ENCODE measurements at places on chromosomes 2 and 18.
A peak's percentile ranks its signal among the peaks of the same experiment; 100 is the strongest.

DNA sequence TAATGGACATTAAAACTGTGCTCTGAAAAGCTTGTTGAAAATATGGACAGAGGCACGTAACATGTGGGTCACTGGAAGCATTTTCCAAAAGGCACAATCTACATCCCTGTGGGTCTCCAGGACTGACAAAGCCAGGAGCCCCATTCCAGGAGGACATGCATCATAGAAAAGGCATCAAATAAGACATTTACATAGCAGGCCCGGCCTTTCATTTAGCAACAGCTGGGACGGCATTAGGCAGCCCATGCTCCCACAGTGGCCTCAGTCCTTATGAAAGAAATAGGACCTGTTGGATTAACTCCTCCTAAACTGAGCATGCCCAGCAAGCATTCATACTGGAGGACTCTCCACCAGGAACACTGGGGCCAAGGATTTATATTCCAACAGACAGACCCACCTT, 72.2 kb downstream of the TWIST2 start:
- no peak for DNase-seq

GRCh38 chr2:19255481-19255880, 102.9 kb downstream of the OSR1 start:
- no peak for DNase-seq

GRCh38 chr18:22163416-22164161, 5.8 kb upstream of the GATA6 start:
- DNase-seq, result no peak

DNA sequence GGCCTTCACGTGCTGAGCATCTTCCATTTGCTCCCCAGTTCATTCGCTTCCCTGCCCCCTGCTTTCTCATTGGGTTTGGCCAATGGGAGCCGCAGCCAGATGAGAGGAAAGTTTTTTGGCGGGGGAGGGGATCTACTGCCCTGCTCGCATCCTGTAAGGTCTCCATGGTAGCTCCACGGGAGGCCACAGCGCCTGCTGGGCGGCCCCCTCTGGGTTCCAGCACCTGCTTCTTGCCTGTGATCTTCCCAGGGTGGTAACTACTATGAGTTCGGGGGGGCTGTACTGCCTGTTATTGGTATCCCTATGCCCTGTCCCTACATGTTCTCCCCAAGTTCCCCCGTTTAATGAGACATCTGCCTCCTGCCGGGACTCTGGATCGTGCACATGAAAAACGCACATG, 57.2 kb downstream of the INPP5D start:
- no peak for DNase-seq

GRCh38 chr2:219269362-219270054, 9.7 kb upstream of the DNAJB2 start:
- DNase-seq, result no peak

DNA sequence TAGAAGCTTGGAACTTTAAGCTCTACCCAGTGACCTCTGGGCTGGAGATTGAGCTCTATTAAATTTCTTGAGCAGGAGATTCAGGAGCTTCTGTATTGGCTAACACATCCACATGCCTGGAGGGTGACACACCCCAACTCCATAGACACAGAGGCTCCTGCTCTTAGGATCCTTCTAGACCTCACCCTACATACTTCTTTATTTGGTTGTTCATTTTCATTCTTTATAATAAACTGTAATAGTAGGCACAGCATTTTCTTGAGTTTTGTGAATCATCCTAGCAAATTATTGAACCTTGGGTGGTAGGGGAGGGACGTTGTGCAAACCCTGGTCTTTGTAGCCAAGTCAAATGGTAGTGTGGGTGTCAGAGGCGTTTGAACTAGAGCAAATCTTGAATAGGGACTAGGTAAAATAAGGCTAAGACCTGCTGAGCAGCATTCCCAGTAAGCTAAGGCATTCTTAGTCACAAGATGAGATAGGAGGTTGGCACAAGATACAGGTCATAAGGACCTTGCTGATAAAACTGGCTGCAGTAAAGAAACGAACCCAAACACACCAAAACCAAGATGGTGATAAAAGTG, 323.8 kb upstream of the GALNT5 start:
- no peak for DNase-seq

- no peak for DNase-seq
These were observed 6.7 kb upstream of the ATG16L1 start for GRCh38 chr2:233244818-233245217.

DNA sequence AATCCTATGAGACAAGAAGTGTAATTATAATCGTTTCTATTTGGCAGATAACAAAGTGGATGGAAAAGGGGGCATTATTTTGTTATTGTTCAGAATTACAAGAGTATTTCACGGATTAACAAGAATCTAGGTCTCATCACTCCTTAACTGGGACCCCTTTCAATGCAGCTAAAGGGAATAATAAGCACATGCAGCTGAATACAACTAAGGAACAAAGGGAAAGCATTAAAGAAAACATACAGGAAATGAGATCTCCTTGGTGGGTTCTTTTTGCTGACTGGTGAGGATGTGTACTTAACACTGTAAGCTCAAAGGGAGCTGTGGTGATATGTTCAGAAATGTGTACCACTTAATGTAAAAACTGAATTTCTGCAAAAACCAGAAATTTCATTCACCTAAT, 140.5 kb upstream of the WDSUB1 start:
- no peak for DNase-seq

DNA sequence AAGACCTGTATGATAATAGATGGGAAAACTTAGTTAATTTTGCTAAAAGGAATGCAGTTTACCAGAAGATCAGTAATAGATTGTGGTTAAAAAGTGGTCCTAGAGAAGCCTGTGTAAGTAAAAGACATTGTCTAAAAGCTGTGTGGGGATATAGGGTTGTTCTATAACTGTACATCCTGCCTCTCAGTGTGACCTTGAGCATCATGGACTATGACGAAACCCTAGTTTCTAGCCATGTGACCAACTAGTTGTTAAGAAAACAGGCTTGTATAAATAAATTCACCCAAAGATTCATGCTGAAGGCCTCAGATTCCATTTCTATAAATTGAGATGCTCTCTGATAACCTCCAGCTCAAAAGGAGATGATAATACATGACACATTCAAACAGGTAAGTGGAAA, 160.7 kb downstream of the IKZF2 start:
- DNase-seq, result no peak

DNA sequence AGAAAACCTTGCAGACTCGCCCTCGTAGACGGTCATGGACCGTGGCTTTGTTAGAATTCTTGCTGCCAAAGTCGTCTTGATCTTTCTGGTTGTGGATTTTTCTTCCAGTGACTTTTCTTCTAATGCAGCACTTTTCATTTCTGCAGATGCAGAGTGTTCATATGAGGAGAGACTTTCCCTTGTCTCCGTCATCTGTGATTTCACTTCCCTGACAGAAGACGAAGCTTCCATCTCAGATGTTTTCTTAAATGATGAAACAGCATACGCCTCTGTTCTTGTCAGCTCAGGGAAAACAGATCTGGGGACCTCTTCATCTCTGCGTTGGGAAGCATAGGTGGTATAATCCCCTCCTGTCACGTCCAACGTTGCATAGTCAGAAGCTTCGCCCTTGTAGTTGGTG, 50.9 kb downstream of the PLEKHA3 start:
- DNase-seq, result no peak

DNA sequence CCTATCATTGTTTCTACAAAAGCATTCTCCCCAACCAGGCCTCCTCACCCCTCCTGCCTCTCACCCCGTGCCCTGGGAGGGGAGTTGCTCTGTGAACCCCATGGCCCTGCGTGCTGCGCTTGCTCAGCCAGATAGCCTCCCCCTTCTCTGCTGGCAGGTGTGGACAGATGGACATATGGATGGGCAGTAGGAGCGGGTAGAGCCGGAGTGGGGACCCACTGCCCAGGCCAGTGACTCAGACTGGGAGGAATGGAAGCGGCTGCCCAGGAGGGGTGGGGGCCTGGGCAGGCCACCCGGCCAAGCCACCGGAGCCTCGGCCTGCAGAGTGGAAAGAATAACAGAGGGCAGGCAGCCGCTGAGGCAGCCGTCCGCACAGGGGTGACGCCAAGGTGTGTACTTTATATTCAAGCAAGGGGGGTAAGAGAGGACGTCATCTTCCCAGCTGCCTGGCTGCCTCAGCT, 8.7 kb downstream of the CYP26B1 start:
- no peak for DNase-seq

DNA sequence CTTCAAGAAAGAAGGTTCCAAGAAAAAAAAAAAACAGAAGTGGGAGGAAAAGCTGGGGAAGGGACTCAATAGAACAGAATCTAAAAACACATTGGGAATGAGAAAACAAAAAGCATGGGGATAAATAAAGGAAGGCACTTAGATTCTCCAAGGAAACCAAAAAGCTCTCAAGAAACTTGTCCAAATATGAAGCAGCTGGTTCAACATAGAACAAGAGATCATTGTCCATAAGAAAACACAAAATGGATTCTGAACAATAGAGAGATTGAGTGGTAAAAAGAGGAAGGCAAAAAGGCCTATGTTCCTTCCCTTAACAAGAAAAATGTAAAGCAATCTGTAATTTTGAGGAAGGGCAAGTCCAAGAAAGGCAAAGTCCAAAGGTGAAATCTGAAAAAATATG, 32.9 kb upstream of the ALK start:
- no peak for DNase-seq

GRCh38 chr18:78496079-78496478, 483.5 kb upstream of the SALL3 start:
- DNase-seq, result no peak

- peak; percentile 71 for DNase-seq
These were observed 323.2 kb downstream of the PLCL1 start for GRCh38 chr2:198127627-198128026.

GRCh38 chr2:134508391-134508790, 210.4 kb downstream of the TMEM163 start:
- DNase-seq, result no peak

DNA sequence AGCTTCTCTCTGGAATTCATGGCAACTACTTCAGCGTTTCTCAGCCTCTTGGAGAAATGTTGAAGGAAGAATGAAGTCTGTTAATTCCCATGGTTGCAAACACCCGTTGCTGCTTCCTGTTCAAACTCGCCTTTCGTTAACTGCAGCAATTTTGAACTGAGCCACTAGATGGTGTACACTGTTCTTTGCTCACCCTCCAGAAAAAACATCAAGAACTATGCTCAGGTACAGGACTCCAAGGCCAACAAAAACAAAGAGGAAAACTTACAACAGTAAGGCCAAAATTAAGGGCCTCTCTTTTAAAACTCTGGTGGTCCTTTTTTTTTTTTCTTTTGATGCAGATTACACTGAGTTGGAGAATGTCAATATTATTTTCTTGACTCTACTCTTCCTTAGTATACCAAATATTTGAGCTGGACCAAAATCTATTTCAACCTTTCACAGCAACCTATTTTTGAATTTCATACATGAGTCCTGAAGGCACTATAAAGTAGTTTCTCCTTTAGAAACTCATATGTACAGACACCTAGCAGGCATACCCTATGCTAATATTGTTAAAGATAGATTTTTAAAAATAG, 58.2 kb downstream of the KLHL14 start:
- DNase-seq, result peak; percentile 78

DNA sequence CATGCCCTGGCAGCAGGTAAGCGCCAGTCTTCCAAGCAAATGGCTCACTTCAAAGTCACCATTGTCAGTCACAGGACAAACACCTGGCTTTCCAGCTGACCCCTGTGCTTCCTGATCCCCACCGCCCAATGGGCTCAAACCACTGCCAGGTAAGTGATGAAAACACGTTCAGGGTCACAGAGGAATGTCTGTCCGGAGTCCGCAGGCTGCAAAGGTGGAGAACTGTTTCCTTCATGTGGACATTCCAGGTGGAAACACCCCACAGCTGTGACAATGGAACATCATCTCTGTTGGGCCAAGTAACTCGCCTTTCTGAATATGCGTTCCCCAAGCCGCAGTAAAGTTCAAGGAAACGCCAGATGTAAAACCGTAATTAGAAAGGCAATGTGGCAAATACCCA, 86.0 kb downstream of the CRACDL start:
- DNase-seq, result no peak

GRCh38 chr2:105708697-105709096, 36.0 kb upstream of the NCK2 start:
- DNase-seq, result no peak

- no peak for DNase-seq
These were observed 433.3 kb downstream of the NBAS start for GRCh38 chr2:15127876-15128275.

DNA sequence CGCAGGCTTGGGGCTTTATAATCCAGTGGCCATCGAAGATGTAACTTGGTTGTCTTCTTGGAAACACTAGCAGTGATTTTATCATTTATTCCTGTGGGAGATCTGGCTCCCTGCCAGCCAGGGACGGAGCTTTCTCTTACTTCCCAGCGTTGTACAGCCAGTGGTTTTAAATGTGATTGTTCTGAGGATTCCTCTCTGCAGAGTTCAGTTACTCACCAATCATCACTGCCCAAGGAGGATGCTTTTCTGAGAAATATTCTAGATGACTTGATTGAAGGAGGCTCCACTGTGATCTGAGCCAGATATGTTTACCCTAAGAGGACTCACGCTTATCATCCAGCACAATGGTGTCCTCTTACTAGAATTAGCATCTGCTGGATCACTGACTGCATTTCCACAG, 744.3 kb downstream of the RNF144A start:
- no peak for DNase-seq

- no peak for DNase-seq
These were observed 177.9 kb upstream of the SETBP1 start for GRCh38 chr18:44502790-44503189.

DNA sequence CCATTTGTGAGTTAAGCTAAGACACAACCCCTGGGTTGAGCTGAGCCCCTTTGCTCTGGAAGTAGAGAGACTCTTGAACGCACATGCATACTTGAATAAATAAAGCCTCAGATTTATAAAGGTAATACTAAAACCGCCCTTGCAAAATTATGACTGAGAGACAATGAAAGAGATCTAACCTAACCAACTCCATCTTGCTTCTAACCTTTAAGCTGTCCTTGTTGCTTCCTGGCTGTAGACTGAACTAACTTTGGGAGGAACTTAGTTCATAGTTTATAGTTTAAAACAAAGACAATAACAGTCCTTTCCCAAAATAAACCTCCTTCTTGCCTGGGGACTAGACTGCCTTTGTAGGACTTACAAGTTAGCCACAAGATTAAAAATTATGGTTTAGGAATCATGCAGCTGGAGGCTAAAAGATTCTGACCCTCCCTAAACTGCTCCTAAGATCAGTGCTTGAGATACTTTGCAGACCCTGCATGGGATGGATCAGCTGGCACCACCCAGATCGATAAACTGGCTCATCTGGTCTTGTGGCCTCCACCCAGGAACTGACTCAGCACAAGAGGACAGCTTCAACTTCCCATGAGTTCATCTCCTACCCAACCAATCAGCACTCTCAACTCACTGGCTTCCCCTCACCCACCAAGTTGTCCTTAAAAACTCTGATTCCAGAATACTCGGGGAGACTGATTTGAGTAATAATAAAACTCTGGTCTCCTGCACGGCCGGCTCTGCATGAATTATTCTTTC, 240.2 kb upstream of the SLC14A2 start:
- no peak for DNase-seq

- DNase-seq, result peak; percentile 4
These were observed 37.6 kb downstream of the TGFBRAP1 start for GRCh38 chr2:105291981-105292380.

Data from astrocyte of the spinal cord (primary cell).